ENCODE measurements at places on chromosomes 6 and 20. TPM values are rescaled to one million over a fixed set of nuclear protein-coding genes. Genes with fewer than 3 reads are reported as not detected.

C20orf144 gene
- 0.23 TPM for total RNA-seq

DNAH8 gene
- total RNA-seq = 0.17 TPM

COL21A1 gene
- 15.6 TPM for total RNA-seq

CNR1 gene
- total RNA-seq = 21.6 TPM

SLC35F1 gene
- 0.29 TPM for total RNA-seq

COL9A3 gene
- total RNA-seq = 1.1 TPM

DNA sequence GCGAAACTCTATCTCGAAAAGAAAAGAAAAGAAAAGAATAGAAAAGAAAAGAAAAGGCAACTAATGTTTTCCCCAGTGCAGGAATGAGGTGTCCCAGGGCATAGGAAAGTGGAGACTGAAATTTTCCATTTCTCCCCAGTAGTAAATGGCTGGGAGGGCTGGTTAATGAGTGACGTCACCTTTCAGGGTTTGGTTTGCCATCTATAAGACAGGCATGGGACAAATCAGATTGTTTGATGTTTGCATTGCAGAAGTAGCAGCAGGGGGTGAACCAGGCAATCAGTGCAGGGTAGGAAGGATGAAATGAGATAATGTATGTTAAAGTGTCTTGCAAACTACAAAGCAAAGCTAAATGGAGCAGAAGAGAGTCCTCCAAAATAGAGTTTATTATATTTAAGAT, 533.4 kb downstream of the PKHD1 start:
- DNase-seq = no peak

- peak; percentile 66 for DNase-seq
These were observed 11.3 kb downstream of the CARMIL1 start for GRCh38 chr6:25290306-25291060.

GRCh38 chr20:48807586-48808381, 20.0 kb downstream of the PREX1 start:
- DNase-seq = no peak

- no peak for DNase-seq
These were observed 397.7 kb downstream of the RFPL4B start for GRCh38 chr6:112744827-112745226.

- no peak for DNase-seq
These were observed 1.4 kb downstream of the SLC35F1 start for GRCh38 chr6:117908246-117909068.

DNA sequence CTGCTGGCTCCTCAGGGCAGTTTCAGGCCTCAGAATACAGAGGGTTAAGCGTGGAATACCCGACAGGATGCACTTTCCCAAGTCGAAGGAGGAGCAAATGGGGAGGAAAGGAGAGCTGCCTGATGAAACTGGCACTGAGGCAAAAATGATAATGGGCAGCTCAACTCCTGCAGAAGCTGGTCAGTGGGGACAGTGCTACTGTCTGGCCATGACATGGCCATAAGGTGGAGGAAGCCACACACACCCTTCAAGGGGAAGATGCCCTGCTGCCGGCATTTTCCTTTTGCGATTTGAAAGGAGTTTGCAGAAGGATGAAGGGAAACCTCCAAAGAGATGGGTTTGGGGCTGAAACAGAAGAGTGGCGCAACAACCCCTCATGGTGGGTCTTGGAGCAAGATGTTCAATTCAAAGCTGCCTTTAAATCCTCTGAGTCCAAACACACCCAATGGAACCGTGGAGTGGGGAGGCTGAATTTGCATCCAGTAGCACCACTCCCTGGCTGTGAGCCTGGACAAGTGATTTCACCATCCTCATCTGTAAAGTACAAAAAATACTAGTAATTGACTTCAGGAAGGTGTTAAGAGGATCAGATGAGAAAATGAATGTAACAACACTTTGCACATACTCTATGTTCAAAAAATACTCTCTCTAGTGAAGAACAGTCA, 3.2 kb downstream of the ADIG start:
- no peak for DNase-seq

DNA sequence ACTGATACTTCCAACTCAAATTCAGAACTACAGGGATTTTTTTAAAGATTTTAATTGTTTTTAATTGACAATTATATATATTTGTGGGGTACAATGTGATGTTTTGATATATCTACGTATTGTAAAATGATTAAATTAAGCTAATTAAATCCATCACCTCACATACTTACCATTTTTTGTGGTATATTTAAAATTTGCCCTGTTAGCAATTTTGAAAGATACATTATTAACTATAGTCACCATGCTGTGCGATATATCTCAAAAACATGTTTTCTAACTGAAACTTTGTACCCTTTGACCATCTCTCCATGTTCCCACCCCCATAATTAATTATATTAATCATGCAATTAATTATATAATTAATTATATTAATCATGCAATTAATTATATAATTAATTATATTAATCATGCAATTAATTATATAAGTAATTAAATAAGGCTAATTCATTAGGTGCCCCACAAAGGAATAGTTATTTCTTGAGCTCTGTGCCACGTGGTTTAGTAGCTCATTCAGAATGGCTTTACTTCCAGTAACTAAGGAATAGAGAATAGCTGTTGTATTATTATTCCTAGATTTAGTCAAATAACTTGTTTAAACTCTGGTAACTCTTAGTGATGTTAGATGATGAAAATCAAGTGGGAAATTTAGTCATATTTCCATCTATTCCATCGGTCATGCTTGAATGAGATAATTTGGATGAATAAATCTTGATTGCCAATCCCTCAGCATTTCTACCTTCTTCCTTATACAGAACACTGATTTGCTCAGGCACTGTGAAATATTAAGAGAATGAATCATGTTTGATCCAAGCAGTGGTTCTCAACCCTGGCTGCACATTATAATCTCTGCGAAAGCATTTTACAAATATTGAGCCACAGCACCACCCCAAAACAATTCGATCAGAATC, 25.1 kb downstream of the LOC128125822 start:
- DNase-seq = no peak

DNA sequence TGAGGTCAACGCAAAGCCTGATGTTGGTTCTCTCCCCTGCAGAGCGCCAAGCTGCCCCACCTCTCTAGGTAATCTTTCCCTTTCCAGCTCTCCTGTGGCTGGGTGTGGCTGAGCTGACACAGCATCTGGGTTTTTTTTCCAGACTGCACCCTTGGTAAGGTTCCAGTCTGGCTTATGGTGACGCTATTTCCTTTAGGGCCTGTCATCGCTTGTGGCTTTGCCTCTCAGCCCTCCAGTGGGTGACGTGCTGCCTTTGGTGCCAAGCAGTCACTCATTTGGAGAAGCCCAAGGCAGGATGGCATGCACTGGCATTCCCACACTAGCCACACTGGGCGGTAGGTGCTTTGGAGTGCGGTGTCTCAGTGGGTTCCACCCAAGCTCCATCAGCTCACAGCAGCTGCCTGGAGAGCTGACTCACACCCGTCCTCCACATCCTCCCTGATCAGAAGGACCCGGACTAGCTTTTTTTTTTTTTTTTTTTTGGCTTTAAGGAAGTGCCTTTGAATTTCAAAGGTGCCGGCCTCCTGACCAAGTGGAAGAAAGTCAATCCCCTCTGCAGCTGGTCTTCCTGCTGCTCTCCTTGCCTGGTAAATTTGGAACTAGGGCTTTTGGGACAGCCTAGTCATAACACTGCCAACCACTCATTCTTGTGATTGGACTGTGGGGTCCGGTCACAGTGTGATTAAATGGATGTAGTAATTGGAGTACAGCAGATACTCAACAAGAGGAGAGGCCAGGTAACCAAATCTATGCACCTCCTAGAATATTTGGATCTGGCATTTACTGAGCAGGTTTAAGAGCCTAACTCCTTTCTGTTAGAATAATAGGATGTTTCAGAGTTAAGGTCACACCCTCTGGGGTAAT, 153.6 kb downstream of the CD83 start:
- no peak for DNase-seq

- no peak for DNase-seq
These were observed 35.1 kb downstream of the TPD52L1 start for GRCh38 chr6:125188594-125189203.

- DNase-seq = no peak
These were observed 142.9 kb downstream of the RNASET2 start for GRCh38 chr6:166813461-166813860.

GRCh38 chr6:142735204-142735603, 209.8 kb downstream of the HIVEP2 start:
- DNase-seq = no peak

DNA sequence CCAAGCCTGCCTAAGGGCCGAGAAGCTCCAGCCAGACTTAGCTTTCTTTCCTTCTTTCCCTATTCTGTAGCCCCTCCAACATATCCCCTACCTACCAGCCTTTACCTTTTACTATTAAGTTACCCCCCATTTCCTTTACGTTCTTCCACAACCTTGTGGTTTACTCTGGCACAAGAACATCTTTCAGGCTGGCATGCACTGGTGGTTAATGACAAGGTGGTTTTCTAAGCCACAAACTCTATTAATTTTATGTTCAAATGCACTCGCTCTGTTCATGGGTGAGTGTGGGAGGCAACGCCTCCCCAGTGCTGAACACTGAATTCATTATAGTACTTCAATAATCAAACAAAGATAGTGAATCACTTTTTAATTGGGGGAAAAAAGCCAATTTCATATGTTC, 64.4 kb downstream of the TRERF1 start:
- DNase-seq = no peak

DNA sequence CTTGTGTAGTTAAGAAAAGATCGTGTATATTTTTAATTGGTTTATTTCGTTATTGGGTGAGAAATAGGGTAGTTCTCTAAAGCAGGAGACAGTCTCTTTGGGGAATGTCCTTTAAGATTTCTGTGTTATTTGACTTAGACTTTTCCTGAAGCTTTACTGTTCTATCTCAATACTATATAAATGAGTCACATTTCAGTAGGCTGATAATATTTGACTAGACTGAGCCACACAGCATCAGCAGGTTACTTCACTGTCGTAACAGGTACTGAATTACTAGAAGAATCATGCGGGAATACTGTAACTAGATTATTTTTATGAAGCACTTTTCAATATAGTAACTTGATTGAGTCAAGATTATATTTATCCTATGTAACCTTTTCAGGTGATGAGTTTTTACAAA, 1.4 kb downstream of the SMAP1 start:
- no peak for DNase-seq

DNA sequence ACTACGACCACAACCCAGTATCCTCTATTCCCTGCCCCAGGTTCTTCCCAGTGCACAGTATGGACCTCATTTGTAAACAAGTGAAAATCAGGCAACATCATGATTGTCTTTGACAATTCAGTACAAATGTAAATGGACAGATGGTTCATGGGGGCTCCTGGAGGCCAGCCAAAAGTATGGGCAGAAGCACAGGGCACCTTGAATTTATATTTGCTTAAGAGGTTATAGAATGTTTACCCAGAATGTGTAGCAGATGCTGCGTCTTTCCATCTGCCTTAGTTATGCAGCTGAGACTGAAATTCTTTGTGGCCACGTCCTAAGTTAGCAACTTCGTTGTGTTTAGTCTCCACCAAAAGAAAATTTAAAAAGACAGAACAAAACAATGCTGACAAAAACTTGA, 559.6 kb upstream of the NRSN1 start:
- no peak for DNase-seq

GRCh38 chr20:60204601-60205000, 246.4 kb downstream of the CDH26 start:
- no peak for DNase-seq

DNA sequence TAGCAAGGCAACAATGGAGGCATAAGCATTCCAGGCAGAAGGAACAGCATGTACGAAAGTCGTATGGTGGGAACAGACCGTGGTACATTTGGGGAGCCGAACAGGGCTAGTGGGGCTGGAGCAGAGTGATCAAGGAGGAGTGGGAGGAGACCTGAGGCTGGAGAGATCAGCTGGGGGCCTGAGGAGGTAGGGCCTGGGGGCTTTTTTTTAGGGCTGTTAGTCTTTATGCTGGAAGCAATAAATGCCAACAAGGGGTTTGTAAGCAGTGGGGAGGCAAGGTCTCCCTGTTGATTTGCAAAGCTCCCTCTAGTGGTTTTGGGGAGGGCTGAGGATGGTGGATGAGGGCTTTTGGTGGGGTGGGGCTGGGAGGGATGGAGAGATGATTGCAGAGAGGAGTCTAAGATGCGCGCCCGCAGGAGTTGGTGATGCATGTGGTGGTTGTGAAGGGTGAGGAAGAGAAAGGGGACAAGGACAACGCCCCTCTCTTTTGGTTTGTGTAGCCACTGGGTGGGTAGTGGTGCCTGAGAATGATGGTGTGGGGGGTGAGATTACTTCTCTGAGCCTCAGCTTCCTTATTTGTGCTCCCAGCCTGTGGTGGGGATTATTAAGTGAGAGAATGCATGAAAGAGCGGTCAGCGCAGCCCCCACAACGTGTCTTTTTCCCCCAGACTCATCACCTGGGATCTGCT, 74.1 kb upstream of the TOX2 start:
- no peak for DNase-seq

- no peak for DNase-seq
These were observed 73.2 kb upstream of the JAG1 start for GRCh38 chr20:10747019-10747418.

DNA sequence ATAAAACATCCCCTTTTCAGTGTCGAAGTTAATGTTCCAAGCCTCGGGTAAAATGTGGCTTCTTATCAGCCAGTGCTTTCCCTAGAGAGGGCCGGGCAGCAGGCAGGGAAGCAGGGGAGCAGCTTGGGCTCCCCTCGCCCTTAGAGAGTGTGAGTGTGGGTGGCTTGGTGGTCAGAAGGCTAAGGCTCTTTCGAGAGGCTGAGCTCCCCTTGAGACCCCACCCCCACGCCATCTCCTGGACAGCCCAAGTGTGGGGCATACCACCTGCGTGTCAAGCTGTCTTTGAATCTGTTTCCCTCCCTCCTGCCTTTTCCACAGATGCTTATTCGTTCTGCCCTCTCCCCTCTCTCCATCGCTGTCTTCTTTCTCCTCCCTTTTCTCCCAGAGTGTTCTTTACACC, 95.1 kb upstream of the FOXP4 start:
- DNase-seq = no peak

DNA sequence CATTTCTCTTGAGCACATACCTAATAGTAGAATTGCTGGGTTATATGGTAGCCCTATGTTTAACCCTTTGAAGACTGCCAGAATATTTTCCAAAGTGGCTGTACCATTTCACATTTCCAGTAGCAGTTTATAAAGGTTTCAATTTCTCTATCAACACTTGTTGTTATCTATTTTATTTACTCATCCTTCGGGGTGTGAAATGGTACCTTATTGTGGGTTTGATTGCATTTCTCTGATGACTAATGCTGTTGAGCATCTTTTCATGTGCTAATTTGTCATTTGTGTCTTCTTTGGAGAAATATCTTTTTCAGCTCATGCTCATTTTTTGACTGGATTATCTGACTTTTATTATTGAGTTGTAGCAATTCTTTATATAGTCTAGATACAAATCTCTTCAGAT, 5.4 kb downstream of the ENPP4 start:
- DNase-seq = no peak
